ENCODE measurements at places on chromosomes 2 and 18. TPM values are rescaled to one million over a fixed set of nuclear protein-coding genes. Genes with fewer than 3 reads are reported as not detected.

DNA sequence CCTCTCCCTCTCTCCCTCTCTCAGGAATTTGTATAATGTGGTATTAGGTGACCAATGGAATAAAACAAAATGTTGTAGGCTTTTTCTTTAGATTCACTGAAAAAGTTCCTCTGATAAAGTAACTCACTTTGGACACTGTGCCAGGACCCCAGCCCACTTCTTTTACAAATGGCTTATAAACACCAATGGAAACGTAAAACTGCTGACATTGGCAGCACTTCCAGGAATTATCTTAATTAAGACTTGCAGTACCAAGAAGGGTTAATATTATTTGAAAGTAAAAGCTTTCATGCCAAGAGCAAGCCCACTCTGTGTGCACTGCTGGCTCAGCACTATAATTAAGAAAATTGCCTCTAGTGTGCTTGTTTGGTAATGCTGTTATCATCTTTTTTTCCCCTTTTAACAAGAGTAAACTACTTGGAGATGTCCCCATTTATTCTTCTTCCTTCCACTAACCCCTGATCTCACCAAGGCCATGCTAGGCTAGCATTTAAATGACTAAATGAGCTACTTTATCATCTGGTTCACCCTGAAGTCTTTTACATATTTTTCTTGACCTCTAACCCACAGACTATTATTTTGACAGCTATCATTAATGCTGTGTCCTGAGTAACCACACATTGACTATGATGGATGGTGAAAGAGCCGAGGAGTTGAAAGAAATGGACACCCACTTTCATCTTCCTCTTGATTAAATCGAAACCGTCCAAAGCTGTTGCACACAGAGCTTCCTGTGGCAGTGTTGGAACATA is 232.2 kb upstream of the ETAA1 start:
- H3K4me3 ChIP-seq: no peak overlapping the region
- no peak for DNase-seq
- H3K27me3 ChIP-seq: no peaks in the 10 kb centered on the region
- H3K4me1 ChIP-seq: no peaks in the 10 kb centered on the region

DNA sequence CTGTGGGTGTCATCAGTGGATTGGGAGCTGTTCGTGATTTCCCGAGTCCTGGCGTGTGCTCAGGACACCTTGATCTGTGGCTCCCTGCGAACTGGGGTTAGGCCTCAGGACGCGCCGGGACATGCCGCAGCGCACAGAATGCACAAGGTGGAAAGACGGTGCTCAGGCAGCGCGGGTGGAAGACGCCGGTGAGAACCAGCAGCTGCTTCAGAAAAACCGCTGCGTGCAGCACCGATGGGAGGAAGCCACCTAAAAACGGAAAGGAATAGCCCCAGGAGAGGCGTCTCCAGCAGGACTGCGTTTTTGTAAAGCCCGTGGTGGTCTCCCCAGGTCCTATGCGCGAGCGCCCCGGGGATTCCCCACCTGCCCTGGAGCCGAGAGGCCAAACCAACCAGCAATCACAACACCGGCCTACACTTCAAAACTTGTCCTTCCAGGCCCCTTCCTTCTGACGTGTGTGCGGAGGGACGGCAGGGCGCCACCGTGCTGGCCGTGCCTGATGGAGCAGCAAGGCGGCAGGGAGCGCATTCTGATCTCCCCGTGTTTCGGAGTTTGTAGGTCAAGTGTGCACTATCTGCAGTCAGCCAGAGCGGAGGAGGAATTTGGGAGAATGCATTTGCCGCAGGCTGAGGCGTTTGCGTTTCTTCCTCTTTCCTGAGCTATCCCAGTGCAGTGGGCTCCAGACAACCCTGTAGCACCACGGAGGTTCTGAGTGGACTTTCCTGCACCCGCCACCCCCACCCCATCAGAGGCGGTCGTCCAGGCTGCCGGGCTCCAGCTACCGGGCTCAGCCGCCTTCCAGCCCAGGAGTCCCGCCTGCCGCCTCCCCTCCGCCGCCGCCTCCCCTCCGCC is 32.2 kb downstream of the RTP5 start:
- H3K36me3 ChIP-seq: no peaks in the 10 kb centered on the region
- H3K27ac ChIP-seq: no peak overlapping the region
- H3K4me1 ChIP-seq: no peaks in the 10 kb centered on the region
- no peaks in the 10 kb centered on the region for H3K27me3 ChIP-seq

ZDBF2 gene
- total RNA-seq: 10.7 TPM

DNA sequence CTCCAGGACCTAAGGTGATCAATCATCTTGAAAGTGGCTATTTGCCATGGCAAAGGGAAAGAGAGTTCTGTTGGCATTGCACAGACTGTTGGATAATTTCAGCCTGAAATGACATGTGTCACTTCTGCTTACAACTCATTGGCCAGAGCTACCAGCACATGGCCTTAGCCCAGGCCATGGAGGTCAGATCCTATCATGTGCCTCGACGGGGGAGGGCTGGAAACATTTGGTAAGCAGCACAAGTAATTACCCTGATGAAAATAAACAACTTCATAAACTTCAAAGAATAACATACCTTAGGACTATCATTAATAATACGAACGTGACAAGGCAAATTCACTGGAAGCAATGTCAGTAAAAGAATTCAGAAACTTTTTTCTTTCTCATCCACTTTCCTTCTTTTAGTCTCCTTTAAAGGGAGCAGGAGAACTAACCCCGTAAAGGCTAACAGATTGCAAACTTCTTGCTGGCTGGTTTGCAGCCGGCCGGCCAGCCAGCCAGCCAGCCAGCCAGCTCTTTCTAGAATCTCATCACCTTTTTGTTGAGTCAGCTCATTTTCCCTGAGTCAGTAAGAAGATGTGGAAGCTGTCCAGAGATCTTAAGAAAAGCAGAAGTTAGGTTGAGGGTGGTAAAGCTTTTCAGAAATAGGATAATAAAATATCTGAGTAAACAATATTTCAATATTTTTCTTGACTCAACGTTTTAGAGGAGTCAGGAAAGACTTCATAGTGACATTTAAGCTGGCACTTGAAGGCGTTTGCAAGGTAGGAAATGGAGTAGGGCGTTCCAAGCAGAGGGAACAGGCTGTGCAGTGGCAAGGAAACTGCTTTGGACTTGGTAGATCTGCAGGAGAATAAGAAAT is 31.9 kb downstream of the CNRIP1 start:
- no peak for DNase-seq
- H3K4me3 ChIP-seq: no peak overlapping the region
- H3K27ac ChIP-seq: no peak overlapping the region
- H3K27me3 ChIP-seq: peaks cover 57% of the 10 kb centered on the region
- no peaks in the 10 kb centered on the region for H3K36me3 ChIP-seq

OTX1 gene
- total RNA-seq: not detected
